ENCODE measurements at places on chromosomes 16 and 17.

- H3K27ac ChIP-seq = no peak overlapping the region
- no peaks in the 10 kb centered on the region for H3K27me3 ChIP-seq
- H3K36me3 ChIP-seq = no peaks in the 10 kb centered on the region
- no peak overlapping the region for H3K4me3 ChIP-seq
Observed at GRCh38 chr17:80727409-80727755, 182.7 kb downstream of the RPTOR start.

- H3K36me3 ChIP-seq = no peaks in the 10 kb centered on the region
- H3K4me1 ChIP-seq = no peaks in the 10 kb centered on the region
- H3K4me3 ChIP-seq = no peak overlapping the region
Observed at GRCh38 chr17:19017401-19017800, 12.8 kb upstream of the FAM83G start.

DNA sequence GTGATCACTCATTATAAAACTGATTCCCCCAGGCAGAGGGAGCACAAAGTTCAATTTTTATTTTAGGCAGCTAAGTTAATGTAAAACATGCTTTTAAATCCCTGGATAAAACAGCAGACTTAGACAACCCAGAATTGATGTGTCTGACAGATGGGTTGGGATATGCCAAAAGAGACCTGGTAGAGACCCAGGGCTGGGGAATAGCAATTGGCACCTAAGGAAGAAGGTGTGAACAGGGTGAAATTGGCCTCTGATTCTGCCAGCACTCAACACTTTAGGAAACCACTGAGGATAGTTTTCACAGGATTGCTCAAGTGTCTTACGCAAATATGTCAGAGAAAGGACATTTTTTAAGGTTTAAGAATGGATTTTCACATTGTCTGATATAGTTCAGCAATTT lies 938.2 kb upstream of the CDH8 start:
- no peaks in the 10 kb centered on the region for H3K27me3 ChIP-seq
- H3K4me1 ChIP-seq = no peaks in the 10 kb centered on the region
- H3K4me3 ChIP-seq = no peak overlapping the region
- H3K27ac ChIP-seq = no peak overlapping the region

DNA sequence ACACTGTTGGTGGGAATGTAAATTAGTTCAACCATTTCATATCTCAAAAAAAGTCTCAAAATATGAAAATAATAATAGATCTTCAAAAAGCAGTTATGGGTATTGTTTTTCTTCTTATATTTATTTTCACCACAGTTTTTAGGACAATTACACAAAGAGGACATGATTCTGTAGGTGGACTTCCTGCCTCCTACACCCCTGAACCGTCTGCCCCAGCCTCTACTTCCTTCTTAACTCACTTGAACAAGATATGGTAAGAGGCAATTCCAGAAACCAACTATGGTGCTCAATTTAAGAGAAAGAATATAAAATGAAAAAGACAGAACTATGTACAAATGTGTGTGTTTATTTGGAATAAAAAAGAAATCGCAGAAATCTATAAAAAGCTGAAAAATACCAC lies 74.1 kb upstream of the MON1B start:
- no peaks in the 10 kb centered on the region for H3K36me3 ChIP-seq
- H3K27ac ChIP-seq = no peak overlapping the region
- H3K4me3 ChIP-seq = no peak overlapping the region

DNA sequence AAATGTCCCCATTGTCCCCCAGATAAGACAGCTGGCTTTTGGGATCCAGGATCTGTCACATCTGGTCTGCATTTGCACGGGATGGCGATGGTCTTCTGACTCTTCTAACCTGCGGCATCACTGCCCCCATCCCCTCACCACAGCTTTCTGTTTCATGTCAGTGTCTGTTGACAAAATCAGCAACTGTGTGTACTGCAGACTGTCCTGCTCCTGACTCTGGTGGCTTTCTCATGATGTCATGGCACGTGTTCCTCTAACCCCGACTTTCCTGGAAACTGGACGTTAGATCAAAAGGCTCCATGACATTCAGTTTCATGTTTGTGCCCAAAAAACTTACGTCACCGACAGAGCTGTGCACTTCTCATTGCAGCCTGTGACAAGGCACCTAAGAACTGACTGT lies 30.1 kb upstream of the CPNE2 start:
- H3K36me3 ChIP-seq = peaks cover 72% of the 10 kb centered on the region
- H3K27me3 ChIP-seq = no peaks in the 10 kb centered on the region
- DNase-seq = no peak
- no peaks in the 10 kb centered on the region for H3K4me1 ChIP-seq
- H3K4me3 ChIP-seq = no peak overlapping the region
